ENCODE measurements at places on chromosomes 5 and 9. TPM values are rescaled to one million over a fixed set of nuclear protein-coding genes. Genes with fewer than 3 reads are reported as not detected.

Gene COL23A1
- 3.5 TPM for total RNA-seq

Gene SH3GL2
- total RNA-seq = 1.2 TPM

Gene CCL28
- 7.6 TPM for total RNA-seq

Gene RNF208
- total RNA-seq = 6.5 TPM

Gene PHYHD1
- total RNA-seq = 26.6 TPM

Gene CSF1R
- total RNA-seq = 16.9 TPM

- no peak for DNase-seq
These were observed 513.5 kb downstream of the AGTPBP1 start for GRCh38 chr9:85228111-85228855.

DNA sequence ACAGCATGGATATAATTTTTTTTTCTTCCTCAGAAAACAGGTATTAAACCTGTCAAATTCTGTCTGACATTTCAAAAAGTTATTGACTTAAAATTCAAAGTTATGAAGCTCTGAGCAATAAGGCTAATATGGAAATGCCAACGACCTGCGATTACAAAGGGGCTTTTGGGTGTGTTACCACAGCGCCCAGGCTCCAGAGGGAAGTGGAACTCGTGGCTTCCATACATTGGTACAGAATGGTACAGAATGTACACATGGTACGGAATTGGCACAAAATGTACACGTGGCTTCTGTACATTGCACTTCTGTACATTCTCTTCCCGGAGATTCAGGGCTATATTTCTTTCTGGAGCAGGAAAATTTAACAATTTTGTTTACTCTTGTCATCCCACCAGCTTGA lies 225.1 kb upstream of the TBCA start:
- no peak for DNase-seq

GRCh38 chr9:133423216-133423615 lies 1.0 kb downstream of the ADAMTS13 start:
- DNase-seq = no peak

DNA sequence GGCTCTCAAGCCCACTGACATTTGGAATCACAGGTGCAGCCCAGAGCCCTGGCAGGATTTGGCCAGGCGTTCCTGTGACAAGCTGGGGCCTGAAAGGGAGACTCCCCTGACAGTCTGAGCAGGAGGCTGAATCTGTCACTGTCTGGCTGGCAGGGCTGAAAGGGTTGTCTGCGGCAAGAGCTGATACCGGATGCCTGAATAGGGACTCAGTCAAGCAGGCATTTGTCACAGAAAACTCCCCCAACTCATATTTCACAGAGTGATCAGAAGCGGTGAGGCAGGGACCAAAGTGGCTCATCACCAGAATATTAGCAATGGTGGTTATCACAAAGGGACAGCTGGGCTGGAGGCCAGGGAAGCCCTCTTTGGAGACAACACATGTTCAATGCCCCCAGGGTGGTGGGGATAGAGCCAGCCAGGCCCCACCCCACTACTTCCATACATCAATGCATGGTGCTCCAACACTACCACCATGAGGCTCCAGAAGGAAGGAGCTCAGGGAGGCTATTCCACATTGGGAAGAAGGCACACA lies 295.5 kb downstream of the DTWD2 start:
- DNase-seq = no peak

DNA sequence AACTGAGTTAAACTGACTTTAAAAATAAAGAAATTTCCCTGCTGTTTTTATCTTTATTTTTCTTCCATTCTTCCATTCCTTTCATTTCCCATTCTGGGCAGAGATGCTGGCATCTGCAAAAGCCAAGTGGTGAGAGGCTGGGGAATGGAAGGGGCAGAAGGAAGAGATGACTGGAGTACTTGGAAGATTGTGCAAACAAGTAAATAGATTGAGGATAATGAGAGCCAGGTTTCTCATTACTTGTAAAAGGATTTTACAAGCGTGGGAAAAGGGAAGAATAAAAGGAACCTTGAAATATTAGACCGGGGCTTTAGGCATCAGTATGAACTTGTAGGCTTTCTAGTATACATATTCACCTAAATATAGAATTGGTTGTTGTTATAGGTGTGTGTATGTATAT lies 341.2 kb downstream of the CAAP1 start:
- no peak for DNase-seq

- no peak for DNase-seq
These were observed 180.3 kb upstream of the ADRA1B start for GRCh38 chr5:159735749-159736660.

DNA sequence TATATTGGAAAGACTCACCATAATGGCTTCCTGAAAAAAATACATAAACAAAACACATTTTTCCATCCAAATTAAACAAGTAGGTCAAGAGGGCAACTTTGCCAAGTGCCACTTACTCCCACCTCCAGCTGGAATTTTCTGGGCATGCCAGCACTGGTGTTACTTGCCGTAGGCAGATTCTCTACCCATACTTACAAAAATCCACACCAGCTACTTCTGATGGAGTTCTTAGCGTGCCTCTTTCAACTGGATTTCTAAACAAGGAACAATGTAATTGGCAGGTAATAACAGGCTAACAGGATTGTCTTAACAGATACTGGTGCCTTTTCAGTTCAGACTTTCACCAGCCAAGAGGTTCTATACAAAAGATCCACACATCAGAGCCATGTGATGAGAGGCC lies 301.4 kb downstream of the MLLT3 start:
- DNase-seq = no peak

GRCh38 chr5:69502767-69503488 lies 10.3 kb downstream of the OCLN start:
- DNase-seq = no peak

- DNase-seq = no peak
These were observed 255.8 kb downstream of the PRELID2 start for GRCh38 chr5:145579301-145579700.

DNA sequence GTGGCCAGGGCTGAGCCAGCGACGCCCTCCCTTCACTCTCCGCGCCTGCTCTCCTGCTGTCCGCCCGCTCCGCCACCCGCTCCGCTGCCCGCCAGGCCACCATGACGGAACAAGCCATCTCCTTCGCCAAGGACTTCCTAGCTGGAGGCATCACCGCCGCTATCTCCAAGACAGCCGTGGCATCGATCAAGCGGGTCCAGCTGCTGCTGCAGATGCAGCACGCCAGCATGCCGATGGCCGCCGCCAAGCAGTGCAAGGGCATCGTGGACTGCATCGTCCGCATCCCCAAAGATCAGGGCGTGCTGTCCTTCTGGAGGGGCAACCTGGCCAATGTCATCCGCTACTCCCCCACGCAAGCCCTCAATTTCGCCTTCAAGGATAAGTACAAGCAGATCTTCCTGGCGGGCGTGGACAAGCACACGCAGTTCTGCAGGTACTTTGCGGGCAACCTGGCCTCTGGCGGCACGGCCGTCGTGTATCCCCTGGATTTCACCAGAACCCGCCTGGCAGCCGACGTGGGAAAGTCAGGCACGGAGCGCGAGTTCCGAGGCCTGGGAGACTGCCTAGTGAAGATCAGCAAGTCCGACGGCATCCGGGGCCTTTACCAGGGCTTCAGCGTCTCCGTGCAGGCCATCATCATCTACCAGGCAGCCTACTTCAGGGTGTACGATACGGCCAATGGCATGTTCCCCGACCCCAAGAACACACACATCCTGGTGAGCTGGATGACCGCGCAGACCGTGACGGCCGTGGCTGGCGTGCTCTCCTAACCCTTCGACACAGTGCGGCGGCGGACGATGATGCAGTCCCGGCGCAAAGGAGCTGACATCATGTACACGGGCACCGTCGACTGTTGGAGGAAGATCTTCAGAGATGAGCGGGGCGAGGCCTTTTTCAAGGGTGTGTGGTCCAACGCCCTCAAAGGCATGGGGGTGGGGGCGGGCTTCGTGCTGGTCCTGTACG lies 1130.4 kb upstream of the ACO1 start:
- no peak for DNase-seq

DNA sequence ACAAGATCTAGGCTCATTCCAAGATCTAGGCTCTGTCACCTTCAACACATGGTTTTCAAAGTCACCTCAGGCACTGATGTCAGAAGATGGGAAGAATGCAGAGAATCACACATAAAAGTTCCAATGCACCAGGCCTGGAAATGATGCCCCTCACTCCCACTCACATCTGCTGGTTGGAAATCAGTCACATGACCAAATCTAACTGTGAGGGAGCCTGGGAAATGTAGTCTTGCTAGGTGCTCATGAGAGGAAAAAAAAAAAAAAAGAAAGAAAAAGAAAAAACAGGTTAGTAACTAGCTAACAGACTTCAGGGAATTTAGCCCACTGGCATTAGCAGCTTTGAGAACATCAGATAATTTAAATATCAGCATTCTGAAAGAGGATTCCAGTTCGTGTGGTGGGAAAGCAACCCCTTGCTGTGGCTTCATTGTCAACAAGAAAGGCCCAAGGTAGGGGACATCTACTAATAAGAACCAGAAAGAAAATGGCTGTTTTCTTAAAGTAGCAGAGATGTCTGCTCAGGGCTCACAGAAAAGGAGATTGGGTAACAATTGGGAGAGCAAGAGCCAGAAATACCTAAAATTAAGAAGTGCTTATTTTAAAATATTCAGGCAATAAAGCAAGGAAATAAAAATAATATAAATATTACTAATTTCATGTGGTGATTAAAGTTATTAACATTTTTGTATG lies 614.3 kb downstream of the ACTL7B start:
- DNase-seq = no peak

DNA sequence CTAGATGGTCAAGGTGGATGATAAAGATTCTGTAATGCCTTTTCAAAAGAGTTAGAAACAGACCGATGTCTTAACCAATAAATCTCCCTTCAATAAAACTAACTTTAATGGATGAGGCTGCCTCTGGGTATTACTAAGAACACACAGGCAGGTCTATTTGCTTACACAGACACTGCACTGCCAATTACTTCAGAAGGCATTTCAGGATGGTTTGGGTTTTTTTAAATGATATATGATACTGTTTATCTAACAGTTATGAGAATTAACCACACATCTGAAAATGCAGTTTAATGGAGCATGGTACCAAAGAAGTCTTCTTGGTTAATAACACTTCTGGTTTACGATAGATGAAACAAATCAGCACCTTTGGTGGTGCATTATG lies 367.9 kb upstream of the GRAMD2B start:
- no peak for DNase-seq
